ENCODE measurements at places on chromosomes 11 and 22. TPM values are rescaled to one million over a fixed set of nuclear protein-coding genes. Genes with fewer than 3 reads are reported as not detected.

Gene INS
- total RNA-seq = not detected

Gene PATE4
- total RNA-seq = not detected

Gene EIF3D
- total RNA-seq = 135 TPM

Gene PDE2A
- 6.0 TPM for total RNA-seq

Gene SLC22A12
- total RNA-seq = not detected

DNA sequence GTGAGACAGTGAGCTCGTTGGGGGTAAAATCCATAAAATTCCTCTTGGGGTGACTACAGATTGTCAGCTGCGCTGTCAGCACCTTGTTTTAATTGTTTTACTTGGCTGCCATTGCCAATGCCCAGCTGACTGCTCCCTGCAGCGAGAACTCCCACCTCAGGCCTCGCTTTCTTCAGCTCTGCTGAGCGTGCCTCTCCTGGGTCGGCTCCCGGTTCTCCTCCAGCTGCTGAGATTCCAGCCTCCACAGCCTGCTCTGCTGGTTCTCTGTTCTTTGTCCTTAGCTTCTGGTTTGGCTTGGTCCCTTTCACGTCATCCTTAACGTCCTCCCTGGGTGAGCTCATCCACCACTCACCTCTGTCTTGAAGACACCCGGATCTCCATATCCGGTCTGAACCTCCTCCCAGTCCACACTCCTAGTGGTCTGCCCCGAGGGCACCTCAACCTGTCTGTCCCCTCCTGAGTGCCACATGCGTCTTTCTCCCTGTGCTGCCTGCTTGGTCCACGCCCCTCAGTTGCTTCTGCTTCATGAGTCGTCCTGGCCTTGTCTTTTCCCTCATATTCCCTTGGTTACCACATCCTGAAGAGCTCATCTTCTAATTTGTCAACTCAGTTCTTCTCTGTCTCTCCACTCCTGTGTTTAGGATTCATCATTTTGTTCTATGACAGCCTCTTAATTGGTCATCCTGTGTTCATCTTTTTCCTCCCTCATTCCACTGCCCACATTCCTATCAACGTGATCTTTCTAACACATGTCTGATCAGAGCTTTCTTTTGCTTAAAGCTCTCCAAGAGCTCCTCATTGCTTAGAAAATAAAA, 35.6 kb downstream of the BMAL1 start:
- ATAC-seq = peak; percentile 79

All from esophagus mucosa (tissue), 1 donor.